ENCODE measurements at places on chromosomes 11 and 22. TPM values are rescaled to one million over a fixed set of nuclear protein-coding genes. Genes with fewer than 3 reads are reported as not detected.

The OR52H1 gene
- total RNA-seq: 0.45 TPM

The OR51B5 gene
- 0.29 TPM for total RNA-seq

The FADS2 gene
- 153 TPM for total RNA-seq

The TSSK2 gene
- total RNA-seq: not detected

The C22orf42 gene
- not detected for total RNA-seq

The DDI1 gene
- total RNA-seq: not detected

The KDM4D gene
- total RNA-seq: 0.39 TPM

The IGF2 gene
- total RNA-seq: 12.0 TPM

The SMIM35 gene
- not detected for total RNA-seq

The KCTD14 gene
- total RNA-seq: 17.7 TPM

The TMEM191B gene
- not detected for total RNA-seq

The CLP1 gene
- 10.1 TPM for total RNA-seq

The SCGB1C1 gene
- total RNA-seq: not detected

The MMP3 gene
- total RNA-seq: not detected

The TSPAN18 gene
- total RNA-seq: 27.2 TPM

The P4HA3 gene
- total RNA-seq: 12.1 TPM

The ABCG4 gene
- total RNA-seq: 0.64 TPM

All from left lung (tissue), 14 donors.